ENCODE measurements at places on chromosomes 11 and 22.

DNA sequence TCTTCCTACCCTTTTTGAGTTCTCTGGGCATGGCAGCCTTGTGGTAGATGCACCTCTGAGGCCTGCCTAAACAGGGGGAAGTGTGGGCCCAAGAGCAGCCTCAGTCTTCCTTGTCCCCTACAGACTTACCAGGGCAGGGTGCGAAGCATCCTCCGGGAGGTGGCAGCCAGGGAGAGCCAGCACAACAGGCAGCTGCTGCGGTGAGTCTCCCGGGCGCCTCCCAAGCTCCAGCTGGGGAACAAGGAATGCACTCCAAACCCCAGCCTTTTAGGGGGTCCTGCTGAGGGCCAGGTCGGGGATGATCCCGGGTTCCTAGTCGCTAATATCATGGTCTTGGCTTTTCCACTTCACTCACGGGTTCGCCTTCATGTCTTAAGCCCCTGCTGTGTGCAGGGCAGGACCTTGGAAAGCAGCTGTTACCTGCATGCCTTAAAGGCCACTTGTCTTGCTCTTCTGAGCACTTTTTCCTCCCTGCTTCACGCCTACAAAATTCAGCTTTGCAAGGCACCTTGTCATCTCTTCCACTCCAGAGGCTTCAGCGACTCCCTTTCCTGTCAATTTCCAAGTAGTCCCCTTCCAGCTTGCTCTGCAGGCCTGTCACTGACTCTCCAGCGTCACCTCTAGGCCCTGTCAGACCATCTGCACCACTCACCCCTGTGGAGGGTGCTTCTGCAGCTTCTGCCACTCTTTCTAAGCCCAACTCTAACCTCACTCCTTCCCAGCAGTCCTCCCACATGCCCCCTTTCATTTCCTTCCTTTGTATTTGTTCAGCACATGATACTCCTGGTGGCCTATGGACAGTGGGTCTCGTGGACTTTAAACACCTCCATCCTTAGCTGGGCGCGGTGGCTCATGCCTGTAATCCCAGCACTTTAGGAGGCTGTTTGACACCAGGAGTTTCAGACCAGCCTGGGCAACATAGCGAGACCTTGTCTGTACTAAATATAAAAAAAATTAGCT lies 57.0 kb downstream of the PISD start:
- DNase-seq, result peak; percentile 57

DNA sequence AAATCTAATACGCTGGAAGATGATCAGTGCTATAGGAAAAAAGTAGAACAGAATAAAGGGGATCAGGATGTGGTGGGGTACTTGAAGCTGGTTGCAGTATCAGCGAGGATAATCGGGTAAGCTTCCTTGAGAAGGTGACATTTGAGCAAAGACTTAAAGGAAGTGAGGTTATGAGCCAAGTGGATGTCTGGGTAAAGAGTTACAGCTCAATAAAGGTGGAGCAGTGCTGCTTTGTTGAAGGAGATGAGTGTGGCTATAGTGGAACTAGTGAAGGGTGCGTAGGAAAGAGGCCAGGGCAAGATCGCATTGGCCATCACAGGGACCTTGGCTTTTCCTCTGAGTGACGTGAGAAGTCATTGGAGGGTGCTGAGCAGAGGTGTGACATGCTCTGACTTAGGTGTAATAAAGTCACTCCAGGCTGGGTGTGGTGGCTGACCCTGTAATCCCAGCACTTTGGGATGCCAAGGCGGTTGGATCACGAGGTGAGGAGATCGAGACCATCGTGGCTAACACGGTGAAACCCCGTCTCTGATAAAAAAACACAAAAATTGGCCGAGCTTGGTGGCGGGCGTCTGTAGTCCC lies 2.3 kb upstream of the SYVN1 start:
- DNase-seq, result no peak

DNA sequence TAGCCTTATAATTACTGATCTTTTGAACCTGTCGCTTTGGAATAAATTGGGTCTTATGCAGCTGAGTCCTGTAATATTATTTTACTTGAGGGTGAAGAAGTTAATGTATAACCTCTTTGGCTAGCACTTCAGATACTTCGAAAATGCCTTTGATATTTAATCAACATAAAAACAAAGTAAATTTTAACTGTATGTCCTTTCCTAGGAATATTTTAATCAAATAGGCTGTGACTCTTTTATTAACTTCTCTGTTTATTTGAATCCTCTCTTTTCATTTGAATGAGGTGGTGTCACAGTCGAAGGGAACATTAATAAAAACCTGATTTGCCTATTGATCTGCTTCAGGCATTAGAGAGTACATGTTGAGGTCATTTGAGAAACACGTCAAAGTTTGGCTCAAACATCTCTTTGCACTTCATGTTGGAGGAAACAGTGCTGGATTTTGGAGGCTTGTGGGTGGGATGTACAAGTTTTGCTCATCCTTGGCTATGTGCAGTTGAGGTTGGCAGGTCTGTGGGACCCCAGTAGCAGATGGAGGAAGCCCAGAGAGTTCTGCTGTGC lies 143.6 kb downstream of the NCAM1 start:
- no peak for DNase-seq

DNA sequence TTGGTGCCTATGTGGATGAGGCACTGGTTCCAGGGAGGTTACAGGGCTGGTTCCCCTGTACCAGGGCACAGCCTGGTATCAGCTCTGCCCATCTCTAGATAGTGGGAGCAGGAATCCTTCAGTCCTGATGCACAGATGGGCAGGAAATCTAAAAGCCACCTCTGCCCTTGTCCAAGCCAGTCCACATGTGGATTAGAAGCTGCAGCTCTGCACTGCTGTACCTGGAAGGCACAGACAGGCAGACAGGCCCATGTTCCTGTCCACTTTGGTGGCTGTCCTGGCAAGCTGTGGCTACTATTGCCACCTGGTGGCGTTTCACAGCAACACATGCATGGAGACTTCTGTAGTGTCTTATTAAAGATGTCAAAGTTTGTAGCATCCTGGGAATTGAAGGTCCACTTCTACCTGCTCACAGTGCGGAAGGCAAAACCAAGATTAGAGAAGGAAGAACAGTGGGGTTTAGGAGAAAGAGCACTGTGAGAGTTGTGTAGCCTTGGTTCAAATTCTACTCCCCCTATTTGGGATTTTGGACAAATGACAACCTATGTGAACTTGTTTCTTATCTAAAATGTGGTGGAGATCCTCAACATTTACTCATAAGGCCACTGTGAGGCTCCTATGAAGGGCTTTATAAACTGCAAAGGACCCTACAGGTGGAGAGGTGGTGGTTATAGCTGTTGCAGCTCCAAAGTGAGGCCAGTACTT lies 30.1 kb downstream of the NAV2 start:
- DNase-seq, result peak; percentile 96

GRCh38 chr11:124536520-124536919 lies 6.9 kb downstream of the OR8B12 start:
- DNase-seq, result peak; percentile 87

Measured in lower leg skin (tissue), 4 donors.